ENCODE measurements at places on chromosomes 7 and 10.
A peak's percentile ranks its signal among the peaks of the same experiment; 100 is the strongest.

GRCh38 chr10:116775488-116776400 lies 33.4 kb upstream of the HSPA12A start:
- no peak for DNase-seq

DNA sequence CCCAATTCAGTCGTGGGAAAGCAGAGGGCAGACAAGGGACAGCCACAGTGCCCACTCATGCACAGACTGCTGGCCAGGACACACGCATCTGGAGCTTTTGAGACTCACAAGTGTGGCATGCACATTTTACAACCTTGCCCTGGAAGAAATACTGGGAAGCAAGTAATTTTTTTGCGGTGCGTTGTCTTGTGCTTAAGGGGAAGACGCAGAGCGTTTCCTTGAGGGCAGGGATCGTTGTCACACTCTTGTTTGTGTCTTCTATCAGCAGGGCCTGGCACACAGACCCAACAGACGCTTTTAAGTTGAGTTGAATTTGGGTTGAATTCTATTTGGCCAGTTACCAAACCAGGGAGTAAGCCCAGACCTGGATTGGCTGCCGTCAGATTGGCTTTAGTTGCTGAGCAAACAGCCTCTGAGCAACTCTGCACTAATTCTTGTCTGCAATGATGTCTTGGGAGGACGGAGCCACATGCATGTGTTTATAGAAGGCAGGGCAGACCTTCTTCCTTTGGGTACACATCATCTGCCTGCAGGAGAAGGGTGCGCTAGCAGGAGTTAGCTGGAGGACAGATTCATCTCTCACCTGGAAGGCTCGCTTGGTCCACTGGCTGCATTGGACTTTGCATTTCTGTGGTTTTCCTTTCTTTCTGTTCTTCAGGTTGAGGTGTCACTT lies 38.4 kb downstream of the IL2RA start:
- no peak for DNase-seq

DNA sequence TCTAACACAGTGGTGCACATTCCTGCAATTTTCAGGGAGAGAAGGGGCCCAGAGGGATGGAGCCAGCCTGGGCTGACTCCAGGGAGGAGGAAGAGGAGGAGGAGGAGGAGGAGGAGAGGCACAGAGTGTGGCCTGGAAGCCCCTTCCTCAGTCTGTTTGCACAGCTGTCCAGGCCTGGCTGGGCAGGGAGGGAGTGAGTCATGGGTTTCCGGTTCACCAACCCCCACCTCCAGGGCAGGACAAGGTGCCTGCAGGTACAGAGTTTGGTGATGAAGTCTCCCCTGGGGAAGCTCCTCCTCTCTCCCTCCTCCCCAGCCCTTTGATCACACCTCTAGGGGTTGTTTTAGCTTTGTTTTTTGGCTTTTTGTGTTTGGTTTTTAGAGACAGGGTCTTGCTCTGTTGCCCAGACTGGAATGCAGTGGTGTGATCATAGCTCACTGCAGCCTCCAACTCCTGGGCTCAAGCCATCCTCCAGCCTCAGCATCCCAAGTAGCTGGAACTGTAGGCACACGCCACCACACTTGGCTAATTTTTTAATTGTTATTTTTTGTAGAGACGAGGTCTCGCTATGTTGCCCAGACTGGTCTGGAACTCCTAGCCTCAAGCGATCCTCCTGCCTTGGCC lies 77.5 kb upstream of the CUX1 start:
- no peak for DNase-seq

DNA sequence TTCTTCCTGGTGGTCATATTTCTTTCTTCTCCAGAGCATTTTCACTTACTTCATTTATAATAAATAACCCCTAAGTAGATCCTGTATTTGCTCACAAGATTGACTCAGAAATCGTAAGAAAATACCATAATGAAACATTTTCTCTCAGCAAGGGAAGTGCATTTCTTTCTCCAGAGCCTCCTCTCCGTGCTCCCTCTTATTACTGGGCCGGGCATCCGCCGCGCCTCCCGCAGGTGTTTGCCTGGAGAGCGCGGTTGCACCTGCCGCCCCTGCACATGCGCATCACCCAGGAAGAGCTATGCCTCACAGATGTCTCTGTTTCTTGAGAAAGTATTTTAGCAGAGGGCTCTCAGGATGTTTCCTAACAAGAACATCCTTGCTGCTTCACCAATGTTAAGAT lies 509.2 kb downstream of the TCERG1L start:
- DNase-seq = no peak

DNA sequence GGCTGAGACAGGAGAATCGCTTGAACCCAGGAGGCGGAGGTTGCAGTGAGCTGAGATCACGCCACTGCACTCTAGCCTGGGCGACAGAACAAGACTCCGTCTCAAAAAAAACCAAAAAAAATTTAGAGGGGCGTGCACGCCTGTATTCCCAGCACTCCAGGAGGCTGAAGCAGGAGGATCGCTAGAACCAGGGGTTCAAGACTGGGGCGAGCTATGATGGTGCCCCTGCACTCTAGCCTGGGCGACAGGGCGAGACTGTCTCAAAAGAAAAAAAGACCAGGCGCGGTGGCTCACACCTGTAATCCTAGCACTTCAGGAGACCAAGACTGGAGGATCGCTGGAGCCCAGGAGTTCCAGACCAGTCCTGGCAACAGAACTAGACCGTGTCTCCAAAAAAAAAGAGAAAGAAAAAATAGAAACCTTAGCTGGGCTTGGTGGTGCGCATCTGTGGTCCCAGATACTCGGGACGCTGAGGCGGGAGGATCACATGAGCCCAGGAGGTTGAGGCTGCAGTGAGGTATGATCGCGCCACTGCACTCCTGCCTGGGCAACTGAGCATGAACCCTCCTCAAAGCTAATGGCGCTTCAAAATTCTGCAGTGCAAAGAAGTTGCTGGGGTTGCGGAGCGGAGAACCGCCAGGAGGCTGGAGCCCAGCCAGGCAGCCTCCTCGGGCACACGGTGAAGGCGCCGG lies 382 bp upstream of the MBLAC1 start:
- DNase-seq = no peak

DNA sequence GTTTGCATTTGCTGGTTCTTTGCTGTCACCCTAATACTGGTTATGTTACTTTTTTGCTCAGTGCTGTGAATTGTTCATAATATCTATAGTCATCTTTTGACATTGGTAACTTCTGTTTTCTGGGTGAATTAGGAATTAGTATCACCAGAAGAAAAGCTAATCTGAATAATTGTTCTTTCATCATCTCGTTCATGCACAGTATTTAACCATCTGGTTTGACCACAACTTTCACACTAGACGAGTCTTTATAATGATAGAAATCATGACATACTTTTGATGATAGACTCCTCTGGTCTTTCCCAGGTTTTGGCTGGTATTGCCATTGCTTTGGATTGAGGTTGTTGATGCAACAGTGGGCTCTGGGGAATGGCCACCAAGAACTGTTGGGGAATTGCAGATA lies 25.1 kb downstream of the SGPL1 start:
- no peak for DNase-seq

GRCh38 chr10:88256013-88256680 lies 327.0 kb downstream of the RNLS start:
- DNase-seq = no peak

DNA sequence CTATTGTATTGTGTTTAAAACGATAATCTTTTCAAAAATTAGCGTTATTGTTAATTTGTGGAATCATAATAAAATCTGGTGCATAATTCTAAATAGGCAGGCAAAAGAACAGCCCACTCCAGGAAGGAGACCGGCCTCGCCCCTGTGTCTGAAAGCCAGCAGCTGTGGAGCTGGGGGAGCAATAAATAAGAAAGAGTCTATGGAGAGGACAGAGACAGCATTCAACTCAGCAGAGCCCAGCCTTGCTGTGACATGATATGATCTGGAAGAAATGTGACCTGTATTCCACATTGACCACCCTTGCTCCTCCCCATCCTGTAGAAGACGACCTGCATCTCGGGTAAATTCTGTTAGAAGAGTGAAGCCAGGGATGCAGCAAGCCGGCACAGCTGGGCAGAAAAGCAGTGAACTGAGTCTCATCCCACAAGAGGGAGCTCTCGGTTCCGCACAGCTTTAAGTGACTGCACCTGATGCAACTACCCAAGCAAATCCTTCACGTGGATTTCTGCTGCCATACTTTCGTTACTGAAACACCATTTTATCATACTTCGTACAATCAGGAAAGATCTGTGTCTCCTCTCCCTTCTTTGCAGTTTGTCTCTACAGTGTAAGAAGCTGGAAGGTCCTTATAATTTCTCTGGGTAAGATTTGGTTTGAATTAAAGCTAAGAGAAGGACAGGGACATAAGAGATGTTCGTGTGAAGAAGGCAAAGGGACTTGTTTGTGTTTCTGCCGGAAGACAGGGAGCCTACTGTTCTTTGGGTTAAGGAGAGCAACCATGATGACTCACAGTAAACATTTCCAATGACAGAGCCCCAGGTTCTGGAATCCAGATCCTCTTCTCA lies 427.1 kb downstream of the GPAM start:
- DNase-seq = no peak

DNA sequence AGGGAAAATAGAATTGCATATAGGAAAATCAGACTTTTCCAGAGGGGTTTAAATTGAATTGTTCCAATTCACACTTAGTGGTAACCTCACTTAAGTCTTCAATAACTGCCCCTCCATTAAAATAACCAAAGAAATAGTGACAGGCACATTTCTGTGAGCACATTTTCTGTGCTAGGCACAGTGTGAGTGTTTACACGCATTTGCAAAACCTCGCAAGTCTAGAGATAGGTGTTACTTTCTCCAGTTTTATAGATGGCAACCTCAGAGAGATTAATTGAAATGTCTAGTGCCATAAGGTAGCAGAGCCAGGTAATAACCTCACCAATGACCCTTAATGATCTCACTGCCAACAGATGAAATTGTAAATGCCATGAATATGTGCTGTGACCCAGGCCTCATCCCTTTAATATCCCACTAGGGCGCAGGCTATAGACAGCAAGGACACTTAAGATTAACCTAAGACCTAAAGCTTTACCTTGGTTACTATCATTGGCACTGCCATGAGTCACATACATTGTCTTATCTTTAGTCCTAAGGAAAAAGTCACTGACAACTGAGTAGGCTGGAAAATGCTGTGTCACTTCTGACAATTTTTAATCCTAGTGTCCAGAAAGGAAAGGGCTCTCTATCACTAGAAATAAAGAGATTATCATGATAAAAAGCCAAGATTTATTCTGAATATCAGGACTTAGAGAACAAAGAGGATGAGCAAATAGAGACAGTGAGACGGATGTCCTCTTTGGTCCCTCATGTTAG lies 187.8 kb downstream of the PPP1R17 start:
- no peak for DNase-seq

- no peak for DNase-seq
These were observed 185.5 kb downstream of the CFTR start for GRCh38 chr7:117665368-117665767.

GRCh38 chr10:27258838-27259812 lies 18.5 kb upstream of the ACBD5 start:
- peak; percentile 29 for DNase-seq

DNA sequence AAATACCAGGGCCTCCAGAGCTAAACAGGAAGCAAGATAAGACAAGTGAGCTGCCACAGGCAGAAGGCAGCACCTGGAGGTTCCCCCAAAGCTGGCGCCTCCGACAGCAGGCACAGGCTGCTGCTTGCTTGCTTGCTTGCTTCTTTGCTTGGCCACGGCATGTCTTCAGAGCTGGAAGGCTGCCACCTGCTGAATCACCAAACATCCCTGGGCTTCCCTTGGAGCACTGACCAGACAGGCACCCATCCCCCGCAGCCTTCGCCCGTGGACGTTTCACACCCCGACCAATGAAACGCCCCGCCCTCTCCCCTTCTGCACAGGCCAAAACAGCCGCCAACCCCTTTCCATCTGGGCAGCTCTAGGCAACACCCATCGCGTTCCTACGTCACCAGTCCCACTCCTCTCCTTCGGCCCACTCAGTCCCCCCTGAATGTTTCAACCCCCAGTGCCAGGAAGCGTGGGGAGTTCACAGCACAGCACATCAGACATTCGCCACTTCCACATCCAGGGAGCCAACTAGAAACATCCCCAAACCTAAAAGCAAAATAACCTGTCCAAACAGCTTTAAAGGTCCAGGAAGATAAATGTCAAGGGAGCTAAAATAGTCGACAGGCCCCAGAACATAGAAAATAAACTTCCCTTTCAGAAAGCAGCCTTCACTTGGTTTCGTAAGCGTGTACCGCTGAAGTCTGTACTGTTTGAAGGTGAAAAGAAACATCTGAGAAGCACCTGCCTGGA lies 1.6 kb downstream of the SGMS1 start:
- peak; percentile 51 for DNase-seq

GRCh38 chr10:133379152-133379800 lies at the start of gene PAOX:
TSS of gene PAOX (plus strand) at chr10:133379262. CDS start at chr10:133379317, 55 bp downstream.
- peak; percentile 74 for DNase-seq

DNA sequence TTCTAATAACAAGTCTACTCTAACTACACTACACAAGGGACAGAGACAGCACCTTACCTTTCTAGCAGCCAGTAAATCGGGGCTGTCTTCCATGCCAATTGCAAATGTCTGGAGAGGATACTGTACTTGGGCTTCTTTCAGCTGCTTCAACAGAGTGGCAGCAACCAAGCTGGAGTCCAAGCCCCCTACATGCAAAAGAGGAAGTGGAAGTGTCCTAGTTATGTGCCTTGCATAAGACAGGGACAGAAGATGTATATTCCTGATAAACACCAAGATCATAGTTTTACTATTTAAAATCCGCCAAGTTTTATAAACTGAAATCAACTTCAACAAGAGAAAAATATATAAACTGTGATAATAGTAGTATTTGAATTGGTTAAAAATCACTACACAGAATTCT lies 14.0 kb downstream of the ASNS start:
- DNase-seq = no peak

DNA sequence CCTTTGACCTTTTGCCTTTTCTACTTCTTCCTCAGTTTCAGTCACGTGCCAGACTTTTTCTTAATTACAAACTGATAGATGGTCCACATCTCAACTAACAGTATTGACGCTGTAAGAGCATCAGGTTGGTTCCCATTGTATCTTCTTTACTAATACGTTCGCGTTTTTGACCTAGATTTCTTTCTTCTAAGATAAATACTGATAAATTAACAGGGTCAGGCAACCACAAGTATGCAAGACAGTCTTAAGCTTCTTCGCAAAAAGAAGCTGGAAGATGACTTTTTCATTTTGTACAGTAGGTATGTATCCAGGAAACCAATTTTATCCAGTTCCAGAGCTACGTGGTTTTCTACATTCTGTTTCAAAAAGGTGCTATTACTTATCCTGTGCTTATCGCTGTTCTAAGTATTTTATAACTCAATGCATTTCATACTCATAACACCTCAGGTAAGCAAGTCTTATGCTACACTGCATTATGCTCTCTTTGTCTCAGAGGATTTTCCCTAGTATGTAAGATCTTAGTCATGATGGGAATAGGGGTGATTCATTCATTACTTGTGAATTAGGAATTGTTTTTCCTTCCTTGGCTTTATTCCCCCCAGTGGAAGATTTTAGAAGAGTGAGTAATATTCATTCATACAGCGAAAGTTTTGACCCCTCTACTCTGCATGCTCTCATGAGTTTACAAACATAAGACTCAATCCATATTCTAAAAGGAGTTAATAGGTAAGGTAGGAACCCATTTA lies 955 bp downstream of the DUS4L start:
- no peak for DNase-seq

Data from activated B cell treated with CpG ODN at 0.5 μM for 24 hours (primary cell).